T-helper 17 cell (primary cell): ENCODE measurements at places on chromosomes 2 and 18.
A peak's percentile ranks its signal among the peaks of the same experiment; 100 is the strongest.

- H3K4me1 ChIP-seq = no peaks in the 10 kb centered on the region
- no peak overlapping the region for H3K27ac ChIP-seq
- no peaks in the 10 kb centered on the region for H3K27me3 ChIP-seq
- DNase-seq = no peak
- no peak overlapping the region for H3K4me3 ChIP-seq
Measured at GRCh38 chr2:19051203-19051831, 307.1 kb downstream of the OSR1 start.

GRCh38 chr2:59083075-59083828 is 842.1 kb upstream of the FANCL start:
- DNase-seq = no peak
- no peak overlapping the region for H3K4me3 ChIP-seq
- H3K36me3 ChIP-seq = no peaks in the 10 kb centered on the region
- H3K4me1 ChIP-seq = no peaks in the 10 kb centered on the region

DNA sequence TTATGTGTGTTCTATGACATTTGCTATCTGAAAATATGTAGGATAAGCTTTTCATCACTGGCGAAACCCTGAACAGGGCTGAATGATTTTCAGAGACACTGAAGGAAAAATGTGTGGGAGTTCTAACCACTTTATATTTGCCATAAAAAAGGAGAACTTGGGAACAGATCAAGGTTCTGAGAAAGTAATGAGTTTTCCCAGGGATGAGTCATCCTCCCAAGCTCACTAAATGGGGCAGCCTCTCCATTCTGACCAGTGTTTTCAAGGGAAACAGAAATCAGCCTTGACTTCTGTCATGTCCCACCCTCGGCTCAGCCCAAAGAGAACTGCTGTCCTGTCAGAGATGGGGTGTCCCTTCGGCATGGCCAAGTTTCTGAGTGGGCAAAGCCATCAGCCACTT is 2109.8 kb upstream of the CELF4 start:
- no peak overlapping the region for H3K4me3 ChIP-seq
- H3K36me3 ChIP-seq = no peaks in the 10 kb centered on the region

- DNase-seq = no peak
- peak within 1 kb of the TSS; percentile 51 for H3K4me3 ChIP-seq
- peaks cover 54% of the 10 kb centered on the region for H3K27me3 ChIP-seq
- peaks cover 5% of the 10 kb centered on the region for H3K4me1 ChIP-seq
- peaks cover 2% of the 10 kb centered on the region for H3K36me3 ChIP-seq
Measured at GRCh38 chr2:130755256-130756052, at the start of gene AMER3. Gene AMER3, plus strand, starts transcription at chr2:130755540. Its CDS starts 6,533 bp downstream, at chr2:130762073.

DNA sequence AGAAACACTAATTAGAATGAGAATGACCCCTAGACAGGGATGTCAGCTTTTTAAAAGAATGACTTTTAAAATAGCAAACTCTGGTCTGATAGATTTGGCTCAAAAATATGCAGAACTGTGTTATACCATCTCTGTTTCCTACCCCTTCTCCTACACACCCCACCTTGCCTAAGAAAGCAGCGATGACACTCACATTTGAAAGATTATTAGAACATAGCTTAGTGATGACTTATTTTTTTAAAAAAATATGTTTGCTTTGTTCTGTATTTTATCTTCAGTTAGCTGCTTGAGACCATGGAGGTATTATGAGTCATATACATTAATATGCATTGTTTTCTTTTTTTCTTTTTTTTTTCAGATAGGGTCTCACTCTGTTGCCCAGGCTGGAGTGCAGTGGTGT is 176.7 kb upstream of the TPO start:
- no peak overlapping the region for H3K27ac ChIP-seq
- no peaks in the 10 kb centered on the region for H3K4me1 ChIP-seq
- no peaks in the 10 kb centered on the region for H3K27me3 ChIP-seq
- H3K36me3 ChIP-seq = no peaks in the 10 kb centered on the region
- DNase-seq = no peak

DNA sequence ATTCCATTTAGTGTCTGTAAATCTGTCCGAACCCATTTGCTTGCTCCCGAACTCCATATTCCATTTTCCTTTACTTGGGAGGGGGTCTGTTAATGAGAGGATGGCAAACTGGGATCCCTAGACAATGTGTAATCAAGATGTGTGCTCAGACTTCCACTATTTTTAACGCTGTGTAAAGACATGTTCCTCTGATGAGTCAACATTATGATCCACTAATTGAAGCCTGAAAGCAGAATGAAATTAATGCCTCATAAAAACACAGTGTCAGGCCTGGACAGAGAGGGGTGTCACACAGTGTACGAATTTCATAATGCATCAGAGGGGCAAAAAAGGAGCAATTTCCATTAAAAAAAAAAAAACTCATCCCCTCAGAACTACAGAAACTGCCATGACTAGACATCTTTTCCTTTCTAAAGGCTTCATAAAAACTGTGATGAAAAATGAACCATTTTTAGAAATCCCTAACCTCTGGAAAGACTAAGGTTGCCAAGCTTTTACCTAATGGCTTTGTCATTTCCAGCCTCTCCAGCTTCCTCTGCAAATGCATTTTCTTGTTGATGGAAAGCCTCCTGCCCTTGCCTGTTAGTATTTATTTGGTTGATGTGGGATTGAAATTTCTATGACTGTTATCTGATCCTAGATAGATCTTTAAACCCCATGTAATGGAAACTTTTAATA is 209.2 kb upstream of the DCC start:
- DNase-seq = no peak
- no peaks in the 10 kb centered on the region for H3K4me1 ChIP-seq
- H3K36me3 ChIP-seq = no peaks in the 10 kb centered on the region

GRCh38 chr2:101380376-101380775 is 6.9 kb downstream of the CREG2 start:
- H3K36me3 ChIP-seq = peaks cover 3% of the 10 kb centered on the region
- peaks cover 13% of the 10 kb centered on the region for H3K27me3 ChIP-seq
- no peak overlapping the region for H3K4me3 ChIP-seq

- no peak overlapping the region for H3K4me3 ChIP-seq
- H3K27me3 ChIP-seq = no peaks in the 10 kb centered on the region
- H3K4me1 ChIP-seq = peaks cover 30% of the 10 kb centered on the region
- DNase-seq = no peak
- peaks cover 4% of the 10 kb centered on the region for H3K36me3 ChIP-seq
- H3K27ac ChIP-seq = peak overlapping the region; percentile 60
Measured at GRCh38 chr2:215314896-215315295, 3.0 kb downstream of the ATIC start.

DNA sequence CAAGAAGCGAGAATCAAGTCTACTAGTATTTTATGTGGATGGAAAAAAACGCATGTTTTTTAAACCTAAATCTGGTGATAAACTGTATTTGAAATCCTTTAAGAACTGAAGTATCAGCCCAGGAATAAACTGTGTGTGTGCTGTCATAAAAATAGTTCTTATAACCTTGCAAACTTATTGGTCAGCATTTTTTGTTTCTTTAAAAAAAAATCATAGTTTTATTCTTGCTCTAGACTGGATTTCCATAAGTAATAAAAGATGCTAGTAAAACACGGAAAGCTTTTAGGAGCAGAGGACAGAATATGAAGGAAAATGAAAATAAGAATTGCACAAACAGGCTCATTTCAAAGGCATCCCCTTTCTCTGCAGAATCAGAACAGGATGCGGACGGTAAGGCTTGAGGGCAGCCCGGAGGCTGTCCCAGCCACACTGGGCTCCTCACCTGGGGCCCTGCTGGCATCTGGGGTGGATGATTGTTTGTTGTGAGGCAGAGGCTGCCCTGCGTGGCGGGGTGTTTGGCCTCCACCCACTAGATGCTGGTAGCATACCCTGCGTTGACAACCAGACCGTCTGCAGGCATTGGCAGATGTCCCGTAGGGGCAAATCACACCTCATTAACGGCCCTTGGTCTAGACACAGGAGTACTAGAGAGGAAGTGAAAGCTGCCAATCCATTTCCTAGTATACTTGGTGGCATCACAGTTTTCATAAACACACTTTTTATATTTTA is 52.5 kb downstream of the MBP start:
- peak overlapping the region; percentile 41 for H3K4me3 ChIP-seq
- no peaks in the 10 kb centered on the region for H3K27me3 ChIP-seq
- DNase-seq = no peak
- H3K4me1 ChIP-seq = peaks cover 58% of the 10 kb centered on the region
- peak overlapping the region; percentile 97 for H3K27ac ChIP-seq
